Astrocyte of the spinal cord (primary cell): ENCODE measurements at places on chromosomes 1 and 21.

GRCh38 chr1:228095938-228096337 is 7.2 kb downstream of the C1orf35 start:
- no peak for DNase-seq

- DNase-seq = no peak
These were observed 722 bp downstream of the LHX8 start for GRCh38 chr1:75134647-75135572.

GRCh38 chr1:247330548-247331171 is 1.0 kb downstream of the ZNF496 start:
- DNase-seq = no peak

GRCh38 chr1:190472042-190472441 is 5.6 kb downstream of the BRINP3 start:
- DNase-seq = no peak

GRCh38 chr21:16040601-16041000 is 310.8 kb downstream of the USP25 start:
- peak; percentile 16 for DNase-seq

DNA sequence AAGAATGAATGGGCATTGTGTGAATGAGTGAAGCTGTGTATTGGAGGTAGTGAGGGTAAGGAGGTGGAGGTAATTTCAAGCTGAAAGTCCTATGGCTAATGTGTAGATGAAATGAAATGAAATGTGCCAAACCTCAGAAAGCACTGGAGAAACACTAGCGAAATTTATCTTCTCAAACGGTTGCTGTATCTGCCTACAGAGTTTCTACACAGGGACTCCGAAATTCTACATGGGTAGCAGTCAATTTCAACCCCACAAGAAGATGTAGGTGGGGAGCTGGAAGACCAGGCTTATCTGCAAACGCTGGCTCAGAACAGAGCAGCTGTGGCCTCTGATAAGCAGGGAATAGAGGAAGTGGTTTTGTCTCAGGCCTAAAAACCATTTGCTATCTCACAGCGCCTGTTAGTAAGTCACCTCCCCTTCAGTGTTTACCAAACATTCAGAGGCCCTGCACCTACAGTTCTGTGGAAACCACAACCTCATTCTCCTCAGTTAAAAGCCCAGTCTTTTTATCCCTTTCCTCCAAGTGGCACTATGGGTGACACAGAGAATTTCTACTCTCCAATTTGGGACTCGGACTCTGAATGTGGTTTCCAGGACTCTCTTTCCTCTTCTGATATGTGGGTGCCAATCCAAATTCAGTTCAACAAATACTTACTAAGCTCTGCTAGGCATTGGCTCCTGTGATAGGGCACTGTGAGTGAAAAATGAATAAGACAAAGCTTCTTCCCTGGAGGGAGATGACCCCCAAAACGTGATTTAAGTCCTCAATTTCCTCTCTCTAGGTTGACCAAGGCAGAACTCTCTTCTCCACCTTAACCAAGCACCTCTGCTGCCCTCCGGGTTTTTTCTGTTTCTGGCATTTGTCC is 17.2 kb upstream of the SLAMF6 start:
- no peak for DNase-seq

GRCh38 chr1:218787826-218788225 is 385.9 kb upstream of the LYPLAL1 start:
- DNase-seq = no peak

- no peak for DNase-seq
These were observed 2.8 kb upstream of the ATF3 start for GRCh38 chr1:212605441-212606394.

GRCh38 chr1:151549199-151549598 is 9.1 kb downstream of the TUFT1 start:
- DNase-seq = no peak

- DNase-seq = no peak
These were observed 153.9 kb downstream of the GRIK3 start for GRCh38 chr1:36880155-36881067.

GRCh38 chr1:151720125-151720524 is 1.2 kb upstream of the RIIAD1 start:
- DNase-seq = no peak

DNA sequence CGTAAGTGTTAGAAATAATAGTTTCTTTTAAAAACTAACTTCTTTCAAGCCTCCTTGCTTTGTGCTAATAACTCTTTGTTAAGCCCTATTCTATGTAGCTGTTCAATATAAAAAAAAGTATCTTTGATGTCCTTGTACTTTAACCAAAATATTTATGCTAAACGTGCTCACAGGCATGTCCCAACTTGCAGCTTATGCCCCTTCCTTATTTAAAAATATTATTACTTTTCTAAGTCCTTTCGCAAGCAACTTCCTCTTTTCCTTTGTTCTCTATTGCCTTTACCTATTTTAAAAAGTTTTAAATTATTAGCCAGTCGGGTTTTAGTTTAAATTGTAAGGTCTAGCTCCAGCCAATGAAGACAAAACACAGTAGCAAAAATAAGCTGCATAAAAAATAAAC is 43.4 kb upstream of the NBPF3 start:
- no peak for DNase-seq

- no peak for DNase-seq
These were observed 161.8 kb downstream of the TPR start for GRCh38 chr1:186213225-186213607.

DNA sequence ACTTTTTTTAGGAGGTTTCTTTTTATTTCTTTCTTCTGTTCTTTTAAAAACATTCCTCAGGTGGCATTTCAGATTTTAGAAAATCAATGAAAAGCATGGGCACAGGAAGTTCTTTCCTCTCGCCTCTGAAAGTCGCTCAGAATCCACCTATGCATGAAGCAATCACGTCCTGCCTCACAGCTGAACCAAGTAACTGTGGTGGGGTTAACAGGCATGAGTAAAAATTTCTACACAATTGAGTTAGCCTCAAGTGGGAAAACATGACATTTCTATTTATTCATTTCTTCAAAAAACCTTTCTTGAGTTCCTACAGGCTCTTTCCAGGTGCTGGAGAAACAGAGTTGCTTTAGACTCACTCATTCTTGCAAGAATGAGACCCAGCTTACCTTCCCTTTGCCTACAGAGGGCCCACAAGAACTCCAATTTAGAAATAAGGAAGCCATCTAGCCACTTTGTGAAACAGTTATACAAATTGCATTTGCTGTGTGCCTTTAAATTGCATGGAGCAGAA is 508.9 kb upstream of the PKN2 start:
- DNase-seq = no peak

DNA sequence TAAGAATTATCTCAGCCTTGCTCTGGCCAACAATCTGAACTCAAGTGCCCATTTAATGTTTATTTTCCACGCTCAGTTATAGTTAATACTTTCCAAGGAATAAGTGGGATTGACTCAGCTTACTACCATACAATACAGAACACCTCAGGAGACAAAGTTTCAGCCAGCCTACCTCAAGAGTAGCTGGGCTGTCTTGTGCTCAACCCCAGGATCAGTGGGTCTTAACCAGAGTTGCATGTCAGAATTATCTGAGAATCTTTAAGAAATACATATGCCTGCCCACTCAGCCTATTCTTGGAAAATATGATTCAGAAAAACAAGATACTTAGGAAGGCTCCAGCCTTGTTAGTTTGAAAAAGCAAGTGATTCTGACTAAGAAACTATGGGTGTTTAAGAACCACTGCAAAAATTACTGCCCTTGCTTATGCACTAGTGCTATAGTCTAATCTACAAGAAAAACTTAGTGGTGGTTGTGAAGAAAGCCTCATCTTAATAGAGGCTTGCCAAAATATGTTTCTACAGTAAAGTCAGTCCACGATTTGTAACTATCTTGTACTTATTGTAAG is 20.4 kb downstream of the CDC7 start:
- DNase-seq = no peak

- peak; percentile 73 for DNase-seq
These were observed 324.2 kb downstream of the HLX start for GRCh38 chr1:221203224-221204054.

- no peak for DNase-seq
These were observed 31.9 kb downstream of the PTGER3 start for GRCh38 chr1:71015745-71016144.

DNA sequence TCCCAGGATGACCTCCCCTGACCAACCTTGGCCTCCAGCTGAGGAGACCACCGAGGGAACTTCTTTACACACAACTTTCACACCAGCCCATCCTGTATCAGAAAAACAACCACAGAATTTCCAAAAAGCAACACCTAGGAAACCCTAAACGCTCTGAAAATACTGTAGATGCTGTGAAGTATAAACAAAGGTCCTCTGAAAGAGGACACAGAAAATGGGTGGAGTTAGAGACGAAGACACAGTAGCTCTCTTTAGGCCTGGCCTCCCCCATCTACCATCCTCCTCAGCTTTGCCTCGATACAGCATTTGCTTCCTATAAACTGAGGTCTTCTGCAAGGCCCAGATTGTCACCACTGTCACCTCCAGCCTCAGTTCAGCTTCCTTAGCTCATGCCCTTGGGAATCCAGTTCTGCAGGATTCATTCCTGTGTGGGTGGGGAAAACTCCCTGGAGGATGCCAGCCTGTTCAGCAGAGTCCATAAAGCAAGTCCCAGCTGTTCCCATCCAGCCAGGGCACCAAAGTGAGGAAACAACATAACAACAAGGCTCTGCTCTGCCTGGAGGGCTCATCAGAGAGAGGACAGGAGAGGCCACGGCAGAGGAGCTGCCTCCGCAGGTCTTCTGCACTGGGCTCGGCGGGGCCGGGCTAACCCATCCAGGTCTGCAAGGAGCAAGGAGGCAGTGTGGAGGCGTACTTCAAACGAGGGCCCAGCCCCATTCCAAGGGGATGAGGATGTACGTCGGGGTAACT is 15.0 kb downstream of the PIK3C2B start:
- no peak for DNase-seq

DNA sequence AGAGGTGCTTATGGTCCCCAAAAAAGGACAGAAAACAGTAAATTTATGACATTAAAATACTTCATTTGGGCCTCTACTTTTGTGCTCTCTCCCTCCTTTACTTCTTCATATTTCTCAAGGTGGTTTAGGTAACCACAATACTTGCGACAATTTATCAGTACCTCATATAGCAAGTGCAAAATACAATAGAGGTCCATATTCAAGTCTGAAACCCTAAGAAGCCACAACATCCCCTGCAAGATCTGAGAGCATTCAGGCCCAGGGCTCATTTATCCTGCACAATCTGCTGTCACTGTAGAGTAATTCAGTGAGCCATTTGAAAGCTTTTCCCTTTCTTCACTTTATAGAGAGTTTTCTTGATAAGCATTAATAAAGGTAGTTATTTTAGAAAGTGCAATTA is 24.2 kb upstream of the ATP6V1G3 start:
- no peak for DNase-seq

GRCh38 chr1:219553934-219554502 is 58.9 kb downstream of the ZC3H11B start:
- DNase-seq = no peak

DNA sequence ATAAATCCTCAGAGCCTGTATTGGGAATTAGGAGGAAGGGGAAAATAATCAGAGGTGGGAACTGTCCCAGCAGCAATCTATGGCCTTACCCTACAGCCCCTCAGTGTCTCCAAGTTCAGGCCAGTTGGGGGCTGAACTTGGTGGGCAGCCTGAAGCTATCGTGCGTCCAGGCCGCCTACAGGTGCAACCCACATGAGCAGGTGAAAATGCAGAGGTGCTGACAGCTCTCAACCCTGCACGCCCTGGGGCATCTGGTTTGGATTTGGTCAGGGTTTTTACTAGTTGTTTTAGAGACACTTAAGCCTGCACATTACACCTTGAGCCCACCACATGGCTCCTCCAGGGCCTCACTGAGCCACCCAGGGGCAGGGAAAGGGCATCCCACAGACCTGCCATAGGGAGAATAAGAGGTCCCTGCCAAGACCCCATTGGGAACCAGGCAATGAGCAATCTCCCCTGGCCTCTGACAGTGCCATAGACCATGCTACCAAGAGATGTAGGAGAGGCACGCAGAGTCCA is 209.5 kb downstream of the FOXD2 start:
- DNase-seq = no peak

DNA sequence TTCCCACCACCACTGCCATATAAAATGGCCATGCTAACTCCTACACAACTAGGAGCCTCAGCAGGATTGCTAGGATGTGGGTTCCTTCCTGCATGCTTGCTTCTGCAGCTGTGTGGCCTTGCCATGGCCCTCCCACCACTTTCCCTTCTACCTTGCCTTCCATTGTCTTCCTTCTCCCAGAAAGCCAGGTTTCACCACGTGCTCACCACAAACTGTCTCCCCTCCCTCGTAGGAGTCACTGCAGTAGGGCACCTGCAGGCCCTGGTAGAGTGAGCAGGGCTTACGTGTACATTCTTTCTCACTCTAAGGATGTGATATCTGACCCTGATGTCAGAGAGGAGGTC is 3.7 kb downstream of the C1orf226 start:
- DNase-seq = no peak

GRCh38 chr1:178143730-178144690 is 50.1 kb downstream of the RASAL2 start:
- peak; percentile 44 for DNase-seq

GRCh38 chr1:75908717-75909152 is 23.5 kb downstream of the ASB17 start:
- DNase-seq = peak; percentile 39

DNA sequence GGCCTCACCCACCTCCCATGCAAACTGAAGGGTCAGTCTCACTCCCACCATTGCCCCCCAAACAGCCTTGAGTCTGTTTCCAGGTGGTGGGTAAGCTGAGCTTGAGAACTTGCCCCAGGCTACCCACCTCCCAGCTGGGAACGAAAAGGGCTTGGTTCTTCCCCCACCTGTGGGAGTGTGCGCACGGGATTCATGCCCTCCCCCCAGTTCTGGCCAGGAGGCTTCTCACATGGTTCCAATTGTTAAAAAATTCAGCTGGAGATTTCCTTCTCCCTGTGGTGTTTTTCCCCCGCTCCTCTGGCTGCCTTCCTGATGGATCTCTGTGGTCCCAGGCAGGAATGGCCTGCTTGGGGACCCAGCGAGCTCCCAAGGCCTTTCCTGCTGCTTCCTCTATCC is 81.8 kb upstream of the C21orf91 start:
- no peak for DNase-seq

GRCh38 chr1:187817782-187818181 is 989.0 kb downstream of the PLA2G4A start:
- DNase-seq = no peak

DNA sequence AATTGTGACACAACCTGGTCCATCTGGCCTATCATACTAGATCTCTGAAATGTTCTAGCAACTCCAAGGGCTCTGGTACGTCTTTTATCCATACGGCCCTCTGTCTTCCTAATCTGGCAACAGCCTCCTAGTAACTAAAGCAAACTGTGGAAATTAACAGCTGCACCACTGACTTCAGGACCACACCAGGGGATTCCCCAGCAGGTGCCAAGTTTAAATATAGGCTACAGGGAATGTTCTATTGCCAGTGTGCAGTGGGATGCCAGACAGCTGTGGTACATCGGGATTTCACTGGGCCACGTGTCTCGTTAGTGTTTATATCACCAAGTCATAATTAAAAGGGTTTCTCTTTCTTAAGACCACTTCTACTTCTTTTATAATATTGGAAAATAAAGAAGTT is 94.3 kb downstream of the RGS2 start:
- no peak for DNase-seq
